ENCODE measurements at places on chromosomes 6 and 20.

DNA sequence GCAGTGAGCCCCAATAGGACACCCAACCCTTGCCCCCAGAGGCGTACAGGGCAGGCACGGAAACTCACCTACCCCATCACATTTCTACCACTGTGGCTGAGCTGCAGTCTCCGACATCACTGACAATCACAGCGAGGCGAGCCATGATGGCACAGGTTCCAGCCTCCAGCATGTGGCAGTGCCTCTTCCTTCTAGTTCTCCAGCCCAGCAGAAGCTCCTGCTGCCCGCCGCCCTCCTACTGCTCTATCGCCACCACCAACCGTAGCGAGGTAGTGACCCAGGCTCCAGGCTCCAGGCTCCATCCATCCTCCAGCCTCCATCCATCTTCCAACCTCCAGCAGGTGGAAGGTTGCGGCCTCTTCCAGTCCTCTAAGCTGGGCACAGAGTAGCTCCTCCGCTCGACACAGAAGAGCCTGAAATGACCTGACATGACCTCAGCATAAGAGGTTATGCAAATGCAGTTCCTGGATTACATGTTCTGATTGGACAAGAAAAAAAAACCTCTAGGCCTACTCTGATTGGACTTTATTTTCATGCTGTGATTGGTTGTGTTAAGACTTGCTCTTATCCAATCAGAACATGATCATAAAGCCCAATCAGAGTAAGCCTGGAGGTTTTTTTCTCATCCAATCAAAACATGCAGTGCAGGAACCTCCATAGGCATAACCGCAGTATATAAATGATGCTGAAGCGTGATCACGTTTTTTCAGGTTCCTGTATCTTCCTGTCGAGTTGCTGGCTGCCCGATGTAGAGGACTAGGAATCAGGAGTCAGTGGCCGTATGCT is 438.9 kb upstream of the ZNF337 start:
- no peak for ATAC-seq

GRCh38 chr20:43631598-43631997 is 35.3 kb upstream of the MYBL2 start:
- no peak for ATAC-seq

DNA sequence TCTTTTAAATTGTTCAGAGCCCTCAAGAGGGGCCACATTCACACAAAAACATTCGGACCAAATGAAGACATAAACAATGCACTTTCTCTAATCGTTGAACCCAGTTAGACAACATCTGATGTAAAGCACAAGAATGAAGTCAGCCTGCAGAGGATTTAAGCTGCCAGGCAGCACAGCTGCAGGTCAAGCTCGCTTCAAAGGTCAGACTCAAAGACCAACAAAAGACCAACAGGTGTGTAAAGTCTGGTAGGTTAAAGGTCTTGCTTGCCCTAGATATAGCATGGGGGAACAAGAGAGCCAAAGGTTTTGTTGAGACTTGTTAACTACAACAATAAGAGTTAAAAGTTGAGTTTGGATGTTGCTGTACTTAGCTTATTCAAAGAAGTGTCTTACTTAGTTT is 26.7 kb upstream of the MYLIP start:
- ATAC-seq = no peak

DNA sequence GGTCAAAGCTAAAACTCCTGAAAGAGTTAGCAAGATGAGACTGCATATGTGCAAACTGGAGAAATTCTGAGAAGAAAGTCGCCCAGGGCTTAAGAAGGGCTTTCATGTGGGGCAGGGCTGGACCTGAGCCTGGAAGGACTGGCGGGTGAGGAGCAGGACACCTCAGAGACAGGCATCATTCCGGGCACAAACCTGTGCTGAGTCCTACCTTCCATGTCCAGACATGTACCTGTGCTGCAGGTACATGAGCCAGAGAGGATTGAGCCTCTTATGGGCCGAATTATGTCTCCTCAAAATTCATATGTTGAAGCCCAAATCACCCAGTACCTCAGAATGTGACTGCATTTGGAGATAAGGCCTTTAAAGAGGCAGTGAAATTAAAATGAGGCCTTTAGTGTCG is 171.0 kb downstream of the QRSL1 start:
- no peak for ATAC-seq

- ATAC-seq = no peak
These were observed 72.8 kb upstream of the SPTLC3 start for GRCh38 chr20:12936020-12936419.

DNA sequence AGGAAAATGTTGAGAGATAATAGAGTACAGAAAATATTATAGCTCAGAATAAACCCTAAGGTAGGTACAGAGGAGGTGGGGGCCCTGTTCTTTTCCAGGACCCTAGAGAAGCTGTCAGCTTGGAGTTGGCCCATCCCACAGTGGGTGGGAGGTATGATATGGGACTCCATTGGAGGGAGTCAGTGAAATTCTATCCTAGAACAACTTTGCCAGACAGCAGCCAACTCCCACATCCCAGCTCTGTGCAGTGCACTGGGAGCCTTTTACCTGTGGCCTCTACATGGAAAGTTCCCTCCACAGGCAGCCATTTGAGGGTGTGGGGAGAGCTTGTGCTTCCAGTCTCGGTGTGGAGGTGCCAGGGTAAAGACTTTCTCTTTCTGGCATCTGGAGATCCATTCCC is 36.8 kb upstream of the CLIC5 start:
- ATAC-seq = no peak

GRCh38 chr6:113980937-113981554 is 10.1 kb upstream of the HDAC2 start:
- ATAC-seq = no peak

DNA sequence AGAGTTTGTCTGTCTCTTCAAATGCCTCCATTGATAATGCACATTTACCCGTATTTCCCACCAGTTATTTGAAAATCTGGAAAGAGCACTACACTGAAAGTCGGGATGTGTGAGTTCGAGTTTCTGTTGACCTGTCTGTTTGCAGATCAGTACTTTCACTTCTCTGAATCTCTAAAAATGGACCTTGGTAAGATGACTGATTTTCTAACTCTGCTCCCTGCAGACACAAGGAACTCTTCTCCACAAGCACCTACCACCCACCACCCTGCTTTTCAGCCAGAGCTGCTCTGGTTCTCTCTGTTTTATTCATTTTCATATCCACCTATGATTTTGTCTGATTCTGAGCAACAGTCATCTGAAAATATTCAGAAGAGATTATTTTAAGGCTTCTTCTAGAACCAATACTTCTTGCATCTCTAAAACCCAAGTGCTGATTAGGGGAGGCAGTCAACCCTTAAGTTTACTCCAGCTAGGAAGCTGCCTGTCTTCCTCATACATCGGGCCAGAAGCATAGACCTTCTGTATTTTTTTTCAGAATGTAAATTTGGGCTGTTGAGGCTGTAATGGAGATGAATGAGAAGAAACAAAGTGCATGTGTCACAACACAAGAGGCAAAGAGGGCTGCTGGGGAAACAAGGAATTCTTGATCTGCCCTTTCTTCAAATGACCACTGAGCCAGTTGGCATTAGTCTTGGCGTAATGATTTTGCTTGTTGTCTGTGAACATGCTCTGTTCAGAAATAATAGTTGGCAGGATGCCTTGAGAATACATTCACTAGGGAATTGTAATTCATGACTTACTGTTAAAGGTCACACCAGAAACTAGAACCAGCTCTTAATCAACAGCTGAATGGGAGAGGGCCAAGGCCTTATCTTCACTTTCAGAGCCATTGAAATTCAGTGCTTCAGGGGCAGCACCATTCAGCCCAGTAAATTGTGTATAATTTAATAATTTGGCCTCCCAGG is 85.4 kb upstream of the MYLIP start:
- ATAC-seq = no peak
